ENCODE measurements at places on chromosomes 11 and 22.

- peak; percentile 54 for DNase-seq
These were observed 11.0 kb downstream of the TANGO2 start for GRCh38 chr22:20031732-20032406.

- no peak for DNase-seq
These were observed 20.9 kb downstream of the SOX6 start for GRCh38 chr11:16335236-16335962.

DNA sequence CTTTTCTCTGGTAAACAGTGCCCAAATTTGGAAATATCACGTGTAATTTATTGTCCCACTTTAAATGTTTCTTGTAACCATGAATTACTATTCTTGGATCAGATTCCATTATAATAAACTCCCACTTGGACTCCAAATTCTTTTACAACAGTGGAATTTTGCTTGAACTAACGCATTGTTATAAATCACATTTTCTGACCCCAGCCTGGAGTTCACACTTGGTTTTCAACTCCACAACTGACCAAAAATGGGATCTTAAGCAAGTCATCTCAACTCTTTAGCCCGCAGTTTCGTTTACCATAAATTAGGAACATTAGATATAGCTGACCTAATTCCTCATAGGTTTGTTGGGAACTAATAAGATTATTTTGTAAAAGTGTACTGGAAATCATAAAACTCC, 336.8 kb upstream of the NCAM1 start:
- DNase-seq, result no peak

DNA sequence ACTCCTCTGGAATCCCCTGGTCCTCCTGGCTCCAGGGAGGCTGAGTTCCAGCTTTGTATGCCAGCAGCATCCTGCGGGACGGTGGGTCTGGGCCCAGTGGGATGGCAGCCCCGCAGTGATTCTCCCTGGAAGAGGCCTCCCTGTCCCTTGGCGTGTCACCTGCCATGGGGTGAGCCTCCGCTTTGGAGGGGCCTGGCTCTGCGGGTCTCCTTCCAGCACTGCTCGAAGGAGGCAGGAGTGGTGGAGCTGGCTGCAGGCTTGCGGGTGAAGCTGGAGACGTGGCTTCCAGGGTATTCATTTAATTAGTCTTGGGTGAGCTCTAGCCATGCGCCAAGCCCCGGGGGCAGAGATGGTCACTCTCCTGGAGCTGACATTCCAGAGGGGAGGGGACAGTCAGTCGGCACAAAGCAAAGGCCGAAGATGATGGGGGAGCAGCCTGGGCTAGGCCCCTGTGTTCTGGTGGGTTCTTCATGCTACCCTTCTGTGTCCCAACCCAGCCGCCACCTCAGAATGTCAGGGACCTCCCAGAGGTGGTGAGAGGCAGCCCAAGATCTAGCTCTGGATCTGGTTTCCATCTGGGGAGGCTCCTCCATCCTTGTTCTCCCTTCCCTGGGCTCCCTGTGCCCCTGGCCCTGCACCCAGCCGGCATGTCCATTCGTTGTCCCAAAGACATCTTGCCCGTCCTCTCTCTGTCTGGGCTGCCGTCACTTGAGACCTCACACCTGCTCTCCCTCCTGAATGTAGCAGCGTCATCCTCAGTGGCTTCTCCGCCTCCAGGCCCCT, 1332.5 kb downstream of the BRD1 start:
- no peak for DNase-seq

- DNase-seq, result no peak
These were observed 249.1 kb downstream of the MIAT start for GRCh38 chr22:26906464-26906863.

DNA sequence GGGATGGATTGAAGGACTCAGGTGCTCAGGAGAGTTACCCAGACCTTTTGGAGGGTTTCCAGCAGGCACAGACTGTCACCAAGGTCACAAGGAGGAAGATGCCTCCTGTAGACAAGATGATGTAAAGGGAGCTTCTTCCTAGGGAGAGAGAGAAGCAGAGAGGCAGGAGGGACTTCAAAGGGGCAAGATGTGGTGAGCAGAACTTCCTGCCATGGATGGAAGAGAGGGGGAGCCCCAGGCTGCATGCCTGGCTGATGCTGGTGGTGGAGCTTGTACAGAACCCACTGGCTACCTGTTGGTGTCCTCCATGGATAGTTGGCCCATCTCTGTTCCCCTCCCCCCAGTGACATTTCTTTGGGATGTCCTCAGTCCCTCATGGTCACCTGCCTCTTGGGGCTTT, 4.2 kb downstream of the HEPN1 start:
- DNase-seq, result no peak

GRCh38 chr11:117287668-117288067, 3.5 kb upstream of the BACE1-AS start:
- no peak for DNase-seq

- DNase-seq, result no peak
These were observed 100.8 kb upstream of the OR9G4 start for GRCh38 chr11:56849250-56849649.

- no peak for DNase-seq
These were observed 20.6 kb upstream of the ST3GAL4 start for GRCh38 chr11:126334659-126335462.

- DNase-seq, result no peak
These were observed 49.0 kb downstream of the RPUSD4 start for GRCh38 chr11:126162306-126163030.

GRCh38 chr11:11025087-11025486, 167.2 kb upstream of the ZBED5 start:
- DNase-seq, result no peak

DNA sequence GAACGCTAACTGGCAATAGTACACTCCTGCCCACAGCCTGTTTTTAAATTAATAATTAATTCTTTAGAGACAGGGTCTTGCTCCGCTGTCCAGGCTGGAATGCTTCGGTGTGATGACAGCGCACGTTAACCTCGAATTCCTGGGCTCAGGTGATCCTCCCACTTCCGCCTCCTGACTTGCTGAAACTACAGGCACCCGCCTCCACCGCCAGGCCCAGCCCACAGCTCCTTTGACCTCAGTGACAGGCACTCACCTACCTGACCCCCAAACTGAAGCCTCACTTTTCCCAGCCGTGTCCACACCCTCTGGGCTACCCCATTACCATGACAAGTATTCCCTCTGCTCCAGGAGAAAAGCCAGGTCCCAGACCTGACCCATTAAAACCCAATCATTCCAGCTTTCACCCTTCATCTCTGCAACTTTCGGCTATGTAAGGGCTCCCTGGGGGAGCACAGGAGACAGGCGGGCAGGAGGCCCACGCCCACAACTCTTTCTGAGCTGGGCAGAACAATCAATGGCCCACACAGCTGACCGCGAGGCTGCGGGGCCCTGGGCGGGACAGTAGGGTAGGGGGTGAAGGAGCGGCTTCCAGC, 730 bp downstream of the LMNTD2 start:
- no peak for DNase-seq

GRCh38 chr11:38256436-38256835, 1658.4 kb upstream of the RAG2 start:
- DNase-seq, result no peak

DNA sequence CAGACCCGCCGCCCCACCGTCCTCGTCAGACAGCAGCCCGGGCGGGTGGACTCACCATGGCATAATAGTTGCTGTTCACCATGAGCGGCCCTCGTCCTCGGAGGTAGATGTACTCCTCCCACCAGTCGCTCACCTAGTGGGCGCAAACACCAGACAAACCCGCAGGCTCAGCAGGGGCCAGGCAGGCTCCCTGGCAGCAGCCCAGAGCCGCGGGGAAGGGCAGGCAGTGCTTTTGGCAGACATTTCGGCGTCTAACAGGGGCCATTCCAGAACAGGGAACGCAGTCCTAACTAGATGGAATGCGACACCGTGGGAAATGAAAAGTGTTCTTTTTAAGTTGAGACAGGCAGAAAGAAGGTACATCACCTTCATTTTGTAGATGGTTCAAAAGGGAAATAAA, 44.9 kb downstream of the CPT1A start:
- DNase-seq, result no peak

DNA sequence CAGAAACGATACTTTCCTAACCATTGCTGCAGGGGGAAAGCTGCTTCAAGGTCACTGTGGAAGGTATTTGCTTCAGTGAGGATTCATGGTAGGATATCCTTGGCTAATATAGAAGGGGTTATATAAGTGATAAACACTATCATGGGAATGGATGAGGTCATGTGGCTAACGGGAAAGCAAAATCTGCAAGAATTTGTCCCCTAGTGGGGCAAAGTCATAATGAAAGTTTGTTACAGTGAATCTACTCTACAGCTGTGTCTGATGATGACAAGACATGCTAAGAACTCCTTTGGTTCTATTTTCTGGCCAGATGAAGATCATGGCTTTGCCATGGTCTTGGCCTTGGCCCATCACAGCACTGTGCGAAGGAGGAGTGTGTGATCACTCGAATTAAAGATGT, 13.8 kb downstream of the MMP20 start:
- DNase-seq, result no peak

- DNase-seq, result no peak
These were observed 106.9 kb downstream of the CSNK2A3 start for GRCh38 chr11:11246166-11246565.

DNA sequence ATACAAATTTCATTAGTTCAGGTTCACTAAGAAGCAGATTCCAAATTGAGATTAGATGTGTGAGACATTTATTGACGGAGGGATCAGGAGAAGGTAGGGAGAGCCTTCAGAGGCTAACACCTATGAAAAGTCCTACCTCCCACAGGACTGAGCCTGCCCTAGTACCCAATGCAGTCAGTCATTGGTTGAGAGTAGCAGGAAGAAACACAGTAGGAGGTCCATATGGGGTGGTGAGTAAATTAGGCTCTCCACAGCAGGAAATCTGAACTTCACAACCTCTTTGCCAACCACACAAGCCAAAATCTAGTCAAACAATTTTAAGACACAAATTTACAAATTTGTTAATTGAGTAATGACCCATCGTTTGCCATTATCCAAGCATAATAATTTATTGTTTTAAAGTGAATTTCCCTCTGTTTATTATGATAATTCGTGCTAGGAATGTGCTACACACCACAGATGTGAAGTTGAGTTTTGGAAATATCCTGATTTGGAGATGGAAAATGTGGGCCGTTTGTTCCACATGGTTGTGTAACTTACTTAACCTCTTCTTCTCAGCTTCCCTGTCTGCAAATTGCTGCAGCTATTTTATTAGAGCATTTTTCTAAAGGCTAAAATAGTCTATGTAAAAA, 542.1 kb downstream of the ETS1 start:
- no peak for DNase-seq

DNA sequence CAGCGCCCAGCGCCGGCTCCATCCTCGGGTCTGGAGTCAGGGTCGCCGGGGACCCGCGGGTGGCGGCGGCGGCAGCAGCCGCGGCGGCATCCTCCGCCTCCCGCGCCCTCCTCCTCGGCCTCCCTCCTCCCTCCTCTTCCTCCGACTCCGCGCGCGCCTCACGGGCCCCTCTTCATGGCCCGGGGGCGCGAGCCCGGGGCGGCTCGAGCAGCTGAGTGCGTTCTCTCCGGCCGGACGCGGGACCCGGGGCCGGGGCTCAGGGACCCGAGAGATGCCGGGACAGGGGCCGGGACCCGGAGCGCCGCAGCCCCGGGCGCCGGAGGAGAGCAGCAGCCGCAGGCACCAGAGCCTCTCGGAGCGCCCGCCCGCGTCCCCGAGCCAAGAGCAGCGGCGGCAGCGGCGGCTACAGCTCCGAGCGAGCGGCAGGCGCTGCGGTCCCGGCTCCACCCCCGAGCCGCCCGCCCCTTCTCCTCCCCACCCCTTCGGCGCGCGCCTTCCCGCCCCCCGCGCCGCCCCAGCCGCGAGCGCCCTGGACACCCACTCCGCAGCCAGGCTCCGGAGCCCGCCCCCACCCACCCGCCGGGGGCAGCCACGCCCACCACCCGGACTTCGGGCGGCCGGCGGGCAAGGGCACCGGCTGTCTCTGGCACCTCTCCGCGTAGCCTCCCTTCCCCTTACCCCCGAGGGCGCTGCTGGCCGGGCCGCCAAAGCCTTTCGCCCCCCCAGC, at the start of gene CHST1:
TSS of gene CHST1 (minus strand) at position 417 of the 727 bp plus-strand sequence. CDS start 14,699 bp downstream, outside the sequence.
- no peak for DNase-seq

GRCh38 chr11:61871158-61871597, 20.2 kb downstream of the FADS3 start:
- peak; percentile 60 for DNase-seq

DNA sequence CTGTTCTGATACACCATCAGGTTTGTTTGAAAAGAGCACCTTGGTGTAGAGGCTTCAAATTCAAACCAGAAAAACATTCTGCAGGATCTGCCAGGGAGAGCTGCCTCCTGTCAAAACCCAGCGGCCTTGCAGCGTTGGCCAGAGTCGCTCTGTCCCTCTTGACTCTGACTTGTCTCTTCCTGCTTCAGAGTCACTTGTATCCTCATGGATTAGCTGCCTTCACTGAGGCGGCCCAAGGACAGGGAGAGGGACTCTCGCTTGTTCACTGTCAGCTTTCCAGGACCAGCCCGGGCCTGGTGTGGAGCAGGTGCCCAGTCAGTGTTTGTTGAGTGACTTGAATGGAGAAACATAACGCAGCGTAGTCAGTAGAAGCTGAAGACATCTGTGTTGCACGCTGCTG, 18.0 kb downstream of the TBC1D22A start:
- DNase-seq, result no peak

DNA sequence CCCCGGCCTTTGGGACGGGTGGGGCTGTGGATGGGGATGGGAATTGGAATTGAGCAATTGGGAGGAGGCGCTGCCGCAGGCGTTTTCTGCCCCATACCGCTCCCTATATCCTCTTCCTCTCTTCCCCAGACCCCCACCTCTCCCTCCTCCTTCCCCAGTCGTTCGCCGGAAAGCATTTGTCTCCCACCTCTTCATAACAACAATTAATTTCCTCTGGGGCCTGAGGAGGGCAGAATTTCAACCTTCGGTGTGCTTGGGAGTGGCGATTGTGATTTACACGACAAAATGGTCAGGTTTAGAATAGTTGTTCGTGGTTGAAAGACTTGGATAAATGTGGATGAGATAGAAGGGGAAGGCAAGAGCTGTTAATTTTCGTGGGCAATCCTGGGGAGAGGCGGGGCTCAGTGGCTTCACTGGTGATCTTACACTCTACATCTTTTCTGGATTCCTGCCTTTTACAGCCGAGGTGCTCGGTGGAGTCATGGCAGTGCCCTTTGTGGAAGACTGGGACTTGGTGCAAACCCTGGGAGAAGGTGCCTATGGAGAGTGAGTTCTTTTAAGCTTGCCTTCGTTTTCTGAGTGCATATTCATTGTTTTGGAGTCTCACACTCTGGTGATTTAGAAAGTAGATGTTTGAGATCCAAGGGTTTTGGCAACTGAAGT, 1.5 kb downstream of the CHEK1 start:
- peak; percentile 26 for DNase-seq

DNA sequence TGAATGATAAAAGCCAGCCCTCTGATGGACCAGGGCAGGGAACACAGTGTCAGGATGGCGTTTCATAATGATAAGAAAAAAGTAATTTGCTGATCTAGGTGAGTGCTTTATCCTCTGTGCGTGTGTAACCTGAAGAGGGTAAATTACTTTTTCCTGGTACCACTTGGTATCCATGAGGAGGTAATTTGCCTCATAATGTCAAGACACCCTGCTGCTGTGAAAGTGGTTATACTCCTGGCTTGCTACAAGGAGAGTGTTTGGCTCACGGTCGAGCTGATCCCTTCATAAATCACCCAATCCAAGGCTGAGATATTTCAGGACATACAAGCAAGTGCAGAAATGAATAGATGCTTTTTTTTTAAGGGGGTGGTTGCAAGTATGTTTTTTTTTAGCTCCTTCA, 207.2 kb upstream of the PGR start:
- DNase-seq, result no peak

- DNase-seq, result no peak
These were observed 458.3 kb downstream of the METTL15 start for GRCh38 chr11:28566339-28567089.

Measured in activated naive CD4-positive, alpha-beta T cell treated with Interleukin-2 at 50 U/mL for 16 hours (primary cell).